ENCODE measurements at places on chromosomes 1 and 21.

DNA sequence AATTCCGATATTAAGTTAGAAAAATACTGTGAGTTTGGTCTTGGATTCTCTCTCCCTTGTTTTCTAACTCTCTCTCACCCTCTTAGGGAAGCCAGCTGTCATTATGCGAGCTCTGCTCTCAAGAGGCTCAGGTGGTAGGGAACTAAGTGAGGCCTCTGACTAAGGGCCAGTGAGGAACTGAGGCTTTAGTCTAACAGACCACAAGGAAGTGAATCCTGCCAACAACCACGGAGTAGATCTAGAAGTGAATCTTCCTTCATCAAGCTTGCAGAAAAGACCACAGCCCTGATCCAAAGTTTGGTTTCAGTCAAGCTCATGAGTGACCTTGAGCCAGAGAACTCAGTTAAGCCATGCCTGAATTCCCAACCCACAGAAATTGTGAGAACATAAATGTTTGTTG lies 180.1 kb upstream of the PRMT6 start:
- no peak for DNase-seq

GRCh38 chr1:44590475-44590874 lies 83.8 kb downstream of the TMEM53 start:
- DNase-seq = no peak

DNA sequence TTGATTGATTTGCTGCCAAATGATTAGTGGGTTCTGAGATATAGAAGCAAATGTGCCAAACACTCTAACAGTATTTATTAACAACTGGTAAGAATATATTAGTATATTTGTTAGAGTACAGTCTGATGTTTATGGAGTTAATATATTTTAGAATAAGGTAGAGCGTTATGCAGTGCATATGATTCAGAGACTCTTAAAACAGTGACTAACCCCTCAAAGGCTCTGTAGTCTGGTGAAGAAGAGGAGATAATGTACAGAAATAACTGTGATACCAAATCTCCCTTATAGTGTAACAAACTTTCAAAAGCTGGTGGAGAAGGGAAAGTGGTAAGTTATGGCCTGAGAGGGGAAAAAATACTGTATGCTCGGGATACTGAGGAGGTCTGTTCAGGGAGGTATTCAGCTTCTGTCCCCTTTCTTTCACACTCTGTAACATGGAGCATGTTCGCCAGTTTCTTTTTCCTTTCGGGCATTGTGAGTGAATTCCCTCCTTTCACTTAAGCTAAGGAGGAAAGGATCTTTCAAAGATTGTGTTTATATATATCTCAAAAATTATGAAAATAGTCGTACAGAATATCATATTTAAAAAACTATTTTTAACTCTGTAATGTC lies 121.2 kb downstream of the ADGRL2 start:
- DNase-seq = no peak

DNA sequence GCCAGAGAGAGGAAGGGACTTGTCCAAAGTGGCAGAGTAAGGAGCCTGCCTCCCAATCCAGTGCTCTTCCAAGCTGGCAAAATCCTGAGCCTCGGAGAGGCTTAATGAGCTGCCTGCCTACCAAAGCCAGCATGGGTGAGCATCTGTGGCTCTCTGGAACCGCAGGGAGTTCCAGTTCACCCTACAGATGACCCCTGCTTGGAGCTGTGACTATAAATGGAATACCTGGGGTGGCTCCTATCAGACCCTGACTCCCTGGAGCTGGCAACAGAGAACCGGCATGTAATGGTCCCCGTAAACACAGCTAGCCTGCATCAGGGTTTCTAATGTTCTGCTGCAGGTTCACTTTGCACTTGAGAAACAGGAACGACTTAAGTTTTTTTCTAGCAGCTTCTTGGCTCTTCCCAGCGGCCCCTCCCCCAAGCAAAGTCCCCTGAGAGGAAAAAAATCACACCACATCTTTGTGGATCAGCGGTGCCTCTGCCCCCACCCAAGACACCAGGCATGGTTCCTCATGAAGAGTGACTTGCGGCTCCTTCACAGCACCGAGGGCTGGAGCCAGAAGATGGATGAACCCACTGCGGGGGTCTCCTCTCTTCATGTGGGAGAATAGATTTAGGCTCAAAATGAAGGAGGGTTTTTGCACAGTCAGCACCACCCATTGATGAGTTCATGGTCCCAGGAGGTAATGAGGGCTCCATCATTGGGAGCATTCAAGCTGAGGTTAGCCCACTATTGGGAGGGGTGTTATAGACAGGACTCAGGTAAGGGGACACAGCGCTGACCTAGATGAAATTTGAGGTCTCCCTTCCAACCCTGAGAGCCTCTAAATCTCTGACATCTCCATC lies 79.0 kb downstream of the SYT2 start:
- DNase-seq = no peak

DNA sequence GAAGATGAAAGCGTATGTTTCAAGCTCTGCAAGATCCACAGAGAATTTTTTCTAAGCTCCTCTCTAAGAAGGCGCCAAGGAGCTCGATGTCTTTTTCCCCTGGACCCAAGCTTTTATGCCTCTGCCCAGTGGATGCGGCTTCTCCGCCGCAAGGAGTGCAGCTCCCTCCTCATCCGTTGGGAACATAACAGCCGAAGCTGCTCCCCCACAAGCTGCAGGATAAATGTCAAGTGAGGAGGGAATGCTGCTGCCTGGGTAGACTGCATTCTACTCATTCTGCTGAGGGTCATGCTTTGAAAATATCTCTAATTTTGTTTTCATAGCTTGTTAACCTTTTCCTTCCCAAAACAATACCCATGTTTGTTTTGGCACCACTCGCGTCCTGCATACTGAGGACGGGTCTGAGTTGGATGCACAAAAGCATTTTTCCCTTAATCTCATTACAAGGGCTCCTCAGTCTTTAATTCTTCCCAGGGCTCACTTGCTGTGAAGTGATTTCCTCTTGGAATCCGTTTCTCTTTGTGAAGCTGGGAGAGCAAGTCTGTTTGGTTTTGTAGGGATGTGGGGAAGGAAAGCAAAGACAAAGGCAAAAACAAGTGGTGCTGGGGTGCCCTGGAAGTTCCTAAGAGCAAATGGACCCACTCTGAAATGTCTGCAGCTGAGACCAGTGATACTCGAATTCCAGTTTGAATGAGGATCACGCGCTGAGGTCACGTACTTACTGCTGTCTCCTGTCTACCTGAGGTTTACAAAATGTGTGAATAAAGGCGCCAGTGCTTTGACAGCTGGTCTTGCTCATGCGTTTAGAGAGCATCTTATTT lies 134.0 kb upstream of the IRF2BP2 start:
- DNase-seq = peak; percentile 92

- DNase-seq = no peak
Observed at GRCh38 chr21:45522381-45522780, 19.9 kb downstream of the SLC19A1 start.

- DNase-seq = no peak
Observed at GRCh38 chr1:35053433-35053832, 21.7 kb upstream of the ZMYM6 start.
